ENCODE measurements at places on chromosomes 16 and 17.
A peak's percentile ranks its signal among the peaks of the same experiment; 100 is the strongest.

GRCh38 chr16:56199164-56199563, 7.9 kb downstream of the GNAO1 start:
- DNase-seq = no peak

DNA sequence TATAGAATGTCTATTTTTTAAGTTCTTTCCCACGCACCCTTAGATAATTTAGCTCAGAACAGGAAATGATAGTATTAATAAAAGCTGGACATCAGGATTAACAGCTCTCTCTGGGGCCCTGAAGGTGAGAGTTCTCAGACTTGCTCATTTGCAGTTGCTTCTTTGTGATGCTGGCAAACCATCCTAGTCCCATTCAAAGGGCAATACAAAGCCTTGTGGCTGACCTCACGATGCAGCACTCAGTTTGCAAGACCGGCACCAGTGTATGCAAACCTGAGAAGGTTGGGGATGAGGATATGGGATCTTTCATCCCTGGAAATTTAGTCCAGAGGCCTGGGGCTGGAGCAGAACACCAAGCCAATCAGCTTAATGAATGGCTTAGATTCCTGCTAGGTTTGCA, 29.3 kb downstream of the STH start:
- DNase-seq = no peak

- no peak for DNase-seq
Measured at GRCh38 chr17:31431098-31431851, 39.8 kb downstream of the RAB11FIP4 start.

- DNase-seq = no peak
Measured at GRCh38 chr16:15403392-15403995, 7.9 kb downstream of the MPV17L start.

GRCh38 chr16:1066584-1067172, 5.9 kb upstream of the SSTR5 start:
- DNase-seq = no peak

DNA sequence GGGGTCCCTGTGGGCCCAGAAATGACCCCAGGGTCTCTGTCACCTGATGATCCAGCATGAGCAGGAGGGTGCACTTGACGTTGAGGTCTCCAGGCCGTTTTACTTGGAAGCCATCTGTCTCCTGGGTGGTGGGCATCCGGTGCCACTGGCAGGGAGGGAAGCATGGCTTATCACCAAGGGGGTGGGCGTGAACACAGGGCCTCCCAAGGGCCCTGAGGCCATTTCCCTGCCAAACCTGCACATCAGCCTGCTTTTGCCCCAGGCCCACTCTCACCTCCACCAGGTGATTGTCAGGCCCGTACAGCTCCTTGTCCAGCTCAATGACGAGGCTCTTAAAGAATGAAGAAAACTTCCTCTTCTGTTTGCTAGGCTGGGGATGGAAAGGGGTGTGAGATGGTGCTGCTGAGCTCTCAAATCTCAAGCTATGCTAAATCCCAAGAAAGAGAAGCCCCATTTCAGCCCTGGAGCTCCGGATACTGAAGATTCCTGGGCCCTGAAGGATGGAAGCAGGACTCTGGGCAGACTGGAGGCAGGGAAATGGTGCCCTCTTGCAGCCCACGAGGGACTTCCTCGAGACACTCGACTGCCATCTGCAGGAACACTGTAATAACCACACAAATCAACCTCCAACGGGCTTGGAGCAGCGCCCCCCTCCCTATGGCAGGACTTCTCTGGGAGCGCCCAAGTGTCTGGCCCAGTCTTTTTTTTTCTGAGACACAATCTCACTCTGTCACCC, 7.1 kb upstream of the FTSJ3 start:
- DNase-seq = no peak

DNA sequence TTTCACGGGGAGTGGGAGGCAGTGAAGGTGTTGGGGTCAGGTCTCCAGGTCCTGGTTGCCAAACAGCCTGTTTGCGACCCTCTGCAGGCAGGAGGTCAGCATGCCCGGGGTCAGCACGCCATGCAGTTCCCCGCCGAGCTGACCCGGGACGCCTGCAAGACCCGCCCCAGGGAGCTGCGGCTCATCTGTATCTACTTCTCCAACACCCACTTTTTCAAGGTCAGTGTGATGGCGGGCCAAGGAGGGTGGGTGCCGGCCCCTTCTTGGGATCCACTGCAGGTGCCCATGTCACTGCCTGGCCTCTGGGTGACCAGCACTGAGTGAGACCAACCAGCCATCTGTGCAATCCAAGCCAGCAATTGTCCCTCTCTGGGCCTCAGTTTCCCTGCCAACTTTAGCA, 21.3 kb downstream of the ADGRG5 start:
- DNase-seq = peak; percentile 58

DNA sequence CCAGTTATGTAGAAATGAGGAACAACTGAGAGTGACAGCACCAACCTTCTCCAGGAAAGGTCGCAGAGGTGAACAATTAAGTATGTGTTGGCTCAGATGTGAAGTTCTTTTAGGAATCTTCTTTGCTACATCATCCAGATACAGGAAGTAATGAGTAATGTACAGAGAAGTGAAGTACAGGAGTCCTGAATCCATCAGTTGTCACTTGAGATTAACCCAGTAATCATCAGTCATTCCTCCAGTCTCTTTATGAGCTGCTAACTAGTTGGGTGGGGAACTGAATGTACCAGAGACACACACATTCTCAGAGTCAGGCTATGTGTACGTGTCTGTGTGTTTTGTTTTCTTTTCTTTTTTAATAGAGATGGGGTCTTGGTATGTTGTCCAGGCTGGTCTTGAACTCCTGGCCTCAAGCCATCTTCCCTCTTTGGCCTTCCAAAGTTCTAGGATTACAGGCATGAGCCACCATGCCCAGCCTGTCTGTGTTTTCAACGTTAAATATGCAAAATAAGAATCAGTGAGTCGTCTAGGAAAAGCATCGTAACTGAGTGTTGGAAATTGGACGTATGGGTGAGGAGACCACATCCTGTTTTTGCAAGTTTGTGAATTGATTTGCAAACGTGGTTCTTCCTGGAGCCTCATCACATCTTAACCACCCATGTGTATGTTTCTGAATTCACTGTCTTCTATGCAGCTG, 19.9 kb downstream of the ZNF200 start:
- DNase-seq = no peak

DNA sequence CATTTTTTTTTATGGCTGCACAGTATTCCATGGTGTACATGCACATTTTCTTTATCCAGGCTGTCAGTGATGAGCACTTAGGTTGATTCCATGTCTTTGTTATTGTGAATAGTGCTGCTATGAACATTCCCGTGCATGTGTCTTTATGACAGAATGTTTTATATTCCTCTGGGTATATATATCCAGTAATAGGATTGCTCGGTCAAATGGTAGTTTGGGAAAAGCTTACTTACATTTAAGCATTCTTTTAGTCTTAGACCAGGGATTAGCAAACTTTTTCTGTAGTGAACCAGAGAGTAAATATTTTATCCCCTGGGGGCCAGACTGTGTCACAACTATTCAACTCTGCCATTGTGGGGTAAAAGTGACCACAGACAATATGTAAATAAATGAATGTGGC, 40.2 kb downstream of the MED13 start:
- DNase-seq = no peak

DNA sequence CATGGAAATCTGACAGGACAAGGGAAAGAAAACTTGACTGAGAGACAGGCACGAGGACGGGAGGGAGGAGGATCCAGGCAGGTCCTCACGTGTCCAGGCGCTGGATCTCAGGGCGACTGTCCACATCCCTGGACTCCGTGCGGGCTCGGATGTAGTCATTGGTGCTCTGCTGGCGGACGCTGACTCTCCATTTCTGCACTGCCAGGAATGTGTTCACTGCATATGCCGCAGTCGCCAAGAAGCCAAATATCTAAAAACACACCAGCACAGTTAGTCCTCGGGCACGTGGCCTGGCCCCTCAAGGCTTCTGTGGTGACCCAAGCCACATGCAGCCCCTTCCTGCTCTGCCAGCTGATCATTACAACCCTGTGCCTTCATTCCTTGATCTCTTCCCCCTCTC, 17.5 kb downstream of the CMTM3 start:
- DNase-seq = no peak

GRCh38 chr16:4314532-4315185, 1.2 kb upstream of the GLIS2 start:
- peak; percentile 88 for DNase-seq

DNA sequence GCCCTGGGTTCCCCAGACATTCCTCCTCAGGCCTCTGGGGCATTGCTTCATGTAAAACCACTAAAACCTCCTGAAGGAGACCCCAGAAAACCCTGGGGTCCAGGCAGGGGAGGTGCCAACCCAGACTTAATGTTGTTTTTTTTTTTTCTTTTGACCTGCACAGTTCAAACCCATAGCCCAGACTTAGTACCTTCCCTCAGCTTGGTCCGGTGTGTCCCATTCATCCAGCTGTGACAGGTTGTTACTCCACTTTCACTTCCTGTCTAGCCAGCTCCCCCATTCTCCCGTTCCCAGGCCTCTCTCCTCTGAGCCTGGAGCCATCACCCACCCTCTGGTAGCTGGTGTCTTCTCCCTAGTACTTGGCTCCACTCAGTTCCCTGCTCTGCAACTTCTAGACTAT, 4.8 kb downstream of the CDR2L start:
- DNase-seq = no peak

DNA sequence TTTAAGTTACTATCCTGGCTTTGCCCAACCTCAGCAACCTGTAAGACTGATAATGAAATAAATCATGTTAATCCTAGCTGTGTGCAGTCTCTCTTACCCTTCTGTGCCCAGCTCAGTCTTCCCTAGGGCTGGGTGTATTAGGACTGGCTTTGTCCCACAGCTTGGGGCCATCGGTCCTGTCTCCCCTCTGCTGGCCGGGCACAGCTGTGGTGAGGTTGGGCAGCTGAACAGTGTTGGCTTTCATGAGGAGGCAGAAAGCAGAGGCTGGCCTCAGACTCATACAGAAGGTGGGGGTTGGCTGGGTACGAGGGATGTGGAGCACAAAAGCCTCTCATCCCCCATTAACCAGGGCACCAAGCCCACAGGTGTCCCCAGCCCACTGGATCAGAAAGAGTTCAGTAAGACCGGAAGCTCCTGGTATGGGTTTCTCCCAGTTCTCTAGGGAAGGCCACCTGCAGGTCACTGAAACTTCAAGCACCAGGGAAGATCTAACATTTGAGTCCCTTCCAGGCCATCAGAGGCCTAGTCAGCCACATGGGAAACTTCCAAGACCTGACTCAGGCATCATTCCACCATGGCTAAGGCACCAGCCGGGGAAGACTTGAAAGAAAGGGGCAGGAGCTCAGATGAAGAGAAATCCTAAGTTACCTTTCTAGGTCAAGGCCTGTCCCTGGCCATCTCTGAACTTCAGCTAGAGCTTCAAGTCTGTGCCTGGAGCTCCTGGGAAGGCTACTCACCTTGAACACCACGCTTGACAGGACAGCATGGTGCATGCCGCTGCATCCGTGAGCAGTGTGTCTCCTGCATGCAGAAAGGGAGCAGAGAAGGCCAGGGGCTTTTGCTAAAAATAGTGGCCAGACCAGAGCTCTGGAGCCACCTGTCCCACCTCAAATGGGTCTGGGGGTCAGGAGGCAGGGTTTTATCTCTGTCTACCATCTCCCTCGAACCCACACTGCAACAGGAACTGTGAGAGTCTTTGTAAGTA, 8.8 kb downstream of the CNP start:
- no peak for DNase-seq

DNA sequence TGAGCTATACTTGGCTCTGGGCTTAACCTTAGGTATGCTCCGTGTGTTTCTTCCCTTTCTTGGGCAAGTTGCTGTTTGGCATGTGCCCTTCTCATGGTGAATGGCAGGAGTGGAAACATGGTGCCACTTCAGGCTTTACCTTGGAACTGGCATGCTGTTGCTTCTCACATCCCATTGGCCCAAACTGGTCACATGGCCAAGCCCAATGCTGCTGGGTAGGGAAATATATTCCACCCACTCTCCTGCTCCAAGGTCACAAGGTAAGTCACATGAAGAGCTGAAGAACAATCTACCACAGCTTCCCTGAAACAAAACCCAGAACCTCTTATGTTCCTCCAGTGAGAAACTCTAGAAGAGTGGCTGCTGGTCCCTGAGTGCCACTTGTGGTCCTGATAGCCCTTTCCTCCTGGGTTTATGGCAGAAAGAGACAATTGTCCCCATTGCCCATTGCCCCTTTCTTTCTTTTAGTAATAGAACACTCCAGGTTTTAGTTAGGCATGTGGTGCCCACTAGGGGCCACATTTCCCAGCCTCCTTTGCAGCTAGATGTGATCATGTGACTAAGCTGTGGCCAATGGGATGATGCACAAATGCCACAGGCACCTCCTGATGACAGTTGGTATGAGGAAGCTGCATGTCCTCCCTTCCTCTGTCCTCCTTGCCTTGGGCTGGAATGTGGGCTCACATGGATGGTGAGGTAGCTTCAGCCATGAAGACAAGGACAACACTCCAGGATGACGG, 50.3 kb downstream of the MEOX1 start:
- DNase-seq = no peak

- DNase-seq = no peak
Measured at GRCh38 chr16:89458551-89458950, 31.8 kb downstream of the ANKRD11 start.

GRCh38 chr17:17728550-17729251, 47.4 kb downstream of the RAI1 start:
- DNase-seq = no peak
